Fibroblast of skin of scalp (primary cell): ENCODE measurements at places on chromosomes 1 and 21.

DNA sequence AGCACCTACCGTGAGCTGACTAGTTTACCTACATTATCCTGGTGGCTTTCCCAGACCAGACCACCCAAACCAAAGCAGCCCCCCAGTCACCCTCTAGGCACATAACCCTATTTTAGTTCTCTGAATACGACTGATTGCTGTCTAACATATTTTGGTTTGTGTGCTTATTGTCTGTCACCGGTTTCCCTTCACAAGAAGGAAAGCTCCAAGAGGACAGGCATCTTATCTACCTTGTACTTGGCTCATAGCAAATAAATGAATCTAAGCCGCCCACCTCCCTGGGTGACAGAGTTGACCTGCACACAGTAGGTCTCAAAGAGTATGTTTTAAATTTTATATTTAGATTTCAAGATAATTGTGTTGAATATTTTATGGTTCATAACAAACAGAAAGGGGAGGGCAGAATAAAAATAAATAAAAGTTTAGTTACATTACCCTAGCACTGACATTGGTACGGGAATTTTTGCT lies 904 bp upstream of the PRDX6 start:
- no peak for DNase-seq

DNA sequence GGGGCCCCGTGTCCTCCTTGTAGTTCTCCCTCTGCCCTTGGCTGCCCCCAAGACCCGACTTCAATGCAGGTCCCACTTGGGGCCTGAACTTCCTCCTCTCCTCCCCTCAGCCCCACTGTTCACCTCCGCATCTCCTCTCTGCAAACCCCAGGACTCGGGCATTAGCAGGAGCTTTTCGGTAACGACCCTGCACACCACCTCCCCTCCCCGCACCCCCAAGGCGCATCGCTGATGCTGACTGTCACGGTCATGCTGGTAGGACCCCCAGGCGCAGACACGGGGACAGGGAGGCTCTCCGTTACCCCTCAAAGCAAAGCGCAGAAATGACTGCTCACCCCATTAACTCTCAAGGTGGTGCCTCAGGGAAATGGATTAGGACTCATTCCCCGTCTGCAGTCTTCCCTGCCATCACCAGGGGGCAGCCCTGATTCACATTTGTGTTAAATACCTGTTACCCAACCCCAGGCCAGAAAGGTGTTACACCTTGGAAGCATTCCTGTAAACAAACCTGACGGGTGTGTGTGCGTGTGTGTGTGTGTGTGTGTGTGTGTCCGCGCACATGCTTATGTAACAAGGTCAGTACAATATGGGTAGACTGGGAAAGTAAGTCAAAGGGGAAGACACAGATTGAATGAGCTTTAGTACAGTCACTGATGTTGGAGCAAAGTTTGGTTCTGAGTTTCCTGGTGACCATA lies 6.4 kb upstream of the GUCA2B start:
- DNase-seq: peak; percentile 50

GRCh38 chr1:92817986-92818764 lies 13.7 kb upstream of the RPL5 start:
- peak; percentile 27 for DNase-seq

DNA sequence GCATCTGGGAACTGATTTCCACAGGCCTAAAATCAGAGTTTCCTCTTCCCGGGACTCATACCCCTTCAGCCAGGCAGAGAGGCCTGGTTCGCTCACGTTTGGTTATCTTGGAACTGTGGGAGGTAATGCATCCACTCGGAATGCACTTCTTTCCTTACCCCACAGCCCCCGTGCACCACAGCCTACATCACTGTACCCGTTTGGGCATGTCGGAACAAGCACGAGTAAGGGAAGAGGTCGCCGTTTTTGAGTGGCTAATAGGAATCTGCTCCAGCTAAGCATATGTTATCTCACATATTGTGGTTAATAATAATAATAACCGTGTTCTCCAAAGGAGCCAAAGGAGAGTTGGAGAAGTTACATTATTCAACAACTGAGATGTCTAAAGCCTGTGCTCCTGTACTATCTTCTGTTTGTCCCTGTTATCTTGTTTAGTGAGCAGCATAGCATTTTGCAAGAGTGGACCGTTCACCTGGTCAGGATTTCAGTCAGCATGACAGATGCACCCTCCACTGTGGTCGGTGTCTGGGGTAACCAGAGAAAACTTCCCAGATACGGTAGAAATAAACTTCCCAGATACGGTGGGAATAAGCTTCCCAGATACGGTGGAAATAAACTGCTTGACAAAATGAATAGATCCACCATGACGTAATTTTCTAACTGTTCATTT lies 198.6 kb downstream of the SDCCAG8 start:
- no peak for DNase-seq

DNA sequence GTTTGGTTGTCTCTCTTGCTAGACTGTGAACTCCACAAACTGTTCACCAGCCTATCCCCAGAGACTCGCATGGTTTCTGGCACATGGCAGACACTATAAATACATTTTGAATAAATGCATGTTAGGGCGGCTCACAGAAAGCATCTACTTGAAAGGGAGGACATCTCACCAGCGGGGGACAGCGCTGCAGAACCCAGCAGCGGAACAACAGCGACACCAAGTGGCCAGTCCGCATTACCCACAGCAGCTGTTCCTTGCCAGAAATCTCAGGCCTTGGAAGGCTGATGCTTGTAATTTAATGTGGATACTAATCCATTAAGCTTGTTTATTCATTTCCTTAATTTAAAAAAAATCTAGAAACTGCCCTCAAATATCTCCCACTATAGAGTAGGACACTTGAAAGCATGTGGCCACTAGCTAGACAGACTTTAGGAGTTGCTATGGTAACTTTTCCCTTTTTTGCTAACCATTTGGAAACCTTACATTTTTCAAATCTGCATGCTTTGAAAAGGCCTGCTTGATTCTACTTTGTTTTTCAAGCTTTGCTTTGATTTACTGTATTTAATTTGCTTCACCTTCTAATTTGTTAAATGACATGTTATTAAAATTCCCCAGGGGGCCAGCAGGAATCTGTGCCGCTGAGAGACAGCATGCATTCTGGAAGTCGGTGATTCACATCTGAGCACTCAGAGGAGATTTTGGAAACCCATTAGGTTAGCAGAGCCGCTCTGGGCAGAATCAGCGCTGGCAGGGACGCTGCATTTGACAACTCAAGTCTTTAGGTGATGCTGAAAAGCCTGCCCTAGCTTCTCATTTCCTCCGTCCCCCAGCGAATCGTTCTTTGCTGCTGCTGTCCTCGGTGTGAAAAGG lies 63.5 kb upstream of the SSX2IP start:
- DNase-seq: peak; percentile 75
